ENCODE measurements at places on chromosomes 5 and 9.
A peak's percentile ranks its signal among the peaks of the same experiment; 100 is the strongest.

GRCh38 chr9:135714242-135715055, 12.5 kb downstream of the KCNT1 start:
- no peak for DNase-seq

GRCh38 chr9:73131461-73131860, 20.2 kb upstream of the ANXA1 start:
- peak; percentile 30 for DNase-seq

DNA sequence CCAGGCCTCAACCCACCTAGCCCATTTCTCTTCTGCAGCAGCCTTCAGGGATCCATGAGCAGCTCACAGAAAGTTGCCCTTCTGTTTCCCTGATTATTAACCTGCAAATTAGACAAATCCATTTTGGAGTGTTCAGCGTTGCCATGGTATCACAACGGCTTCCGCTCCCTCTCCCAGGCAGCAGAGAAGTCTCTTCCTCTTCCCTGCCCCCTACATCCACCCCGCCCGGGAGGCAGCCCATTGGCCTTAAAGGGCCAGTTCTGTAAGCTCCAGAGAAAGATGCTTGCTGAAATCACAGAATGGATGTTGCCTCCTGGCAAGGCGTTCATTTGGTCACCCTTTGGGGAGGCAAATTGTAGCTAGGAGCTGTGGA, 47.7 kb upstream of the BOD1 start:
- DNase-seq, result peak; percentile 53

GRCh38 chr9:112699230-112699629, 18.7 kb downstream of the INIP start:
- DNase-seq, result no peak

GRCh38 chr5:73946278-73946677, 320.3 kb downstream of the ARHGEF28 start:
- peak; percentile 33 for DNase-seq

GRCh38 chr5:128631771-128632170, 93.7 kb upstream of the FBN2 start:
- no peak for DNase-seq

- peak; percentile 28 for DNase-seq
These were observed 1.3 kb upstream of the GNAQ start for GRCh38 chr9:78032730-78033457.

- DNase-seq, result no peak
These were observed 1.8 kb downstream of the PRR7 start for GRCh38 chr5:177448244-177448950.

DNA sequence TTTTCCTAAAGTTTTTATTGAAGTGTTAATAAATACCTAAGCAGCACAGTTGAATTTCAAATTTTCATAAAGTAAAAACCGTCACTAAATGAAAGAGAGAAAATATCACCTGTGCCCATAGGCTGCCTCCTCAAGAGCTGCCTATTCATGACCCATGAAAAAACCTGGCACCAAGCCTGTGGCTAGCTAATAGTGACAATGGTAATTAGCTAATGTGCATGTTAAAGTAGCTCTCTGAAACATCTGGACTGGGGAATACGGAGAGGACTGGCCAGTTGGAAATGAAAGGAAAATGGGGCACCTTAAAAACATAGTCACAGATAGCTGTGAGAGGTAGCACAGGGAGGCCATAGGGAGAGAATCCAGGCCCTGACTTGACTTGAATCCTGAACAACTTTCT, 5.4 kb upstream of the GNE start:
- peak; percentile 97 for DNase-seq

DNA sequence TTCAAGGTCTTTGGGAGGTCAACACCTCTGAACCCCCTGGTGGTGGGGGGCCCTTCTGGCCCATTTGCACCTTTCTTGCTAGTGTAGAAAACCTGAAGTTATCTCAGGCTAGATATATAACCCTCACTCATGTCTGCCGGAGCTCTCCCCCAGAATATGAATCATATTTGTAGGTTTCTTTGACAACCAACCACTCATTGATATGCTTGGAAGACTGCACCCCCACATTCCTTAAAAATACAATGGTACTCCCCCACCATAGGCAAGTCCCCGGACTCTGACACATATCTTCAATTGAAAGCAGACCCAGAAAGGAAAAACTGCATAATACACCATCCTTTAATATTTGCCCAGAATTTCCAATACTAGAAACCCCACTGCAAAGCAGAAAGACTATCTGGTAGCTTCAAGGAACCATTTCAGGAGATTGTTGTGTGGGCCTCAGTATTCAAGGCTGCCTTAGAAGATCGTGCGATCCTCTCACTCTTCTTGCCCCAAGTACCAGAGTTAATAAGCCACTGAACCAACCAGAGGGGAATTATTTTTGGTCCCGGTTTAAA, 978 bp upstream of the UBE2B start:
- no peak for DNase-seq

GRCh38 chr9:6147846-6148245, 67.8 kb upstream of the IL33 start:
- DNase-seq, result no peak

DNA sequence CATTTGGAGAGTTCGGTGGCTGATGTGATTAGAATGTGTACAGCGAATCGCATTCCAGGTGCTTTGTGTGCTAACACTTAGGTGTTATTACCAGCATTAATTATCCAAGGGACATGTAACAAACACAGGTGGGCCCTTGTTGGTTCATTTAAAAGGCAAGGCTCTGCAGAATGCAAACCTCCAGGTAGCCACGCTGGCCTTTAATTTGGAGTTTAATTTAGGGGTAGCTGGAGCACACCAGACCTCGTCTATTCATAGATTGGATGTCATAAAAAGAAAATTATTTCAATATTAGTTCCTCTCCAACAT, 191.1 kb downstream of the MAT2B start:
- peak; percentile 100 for DNase-seq

DNA sequence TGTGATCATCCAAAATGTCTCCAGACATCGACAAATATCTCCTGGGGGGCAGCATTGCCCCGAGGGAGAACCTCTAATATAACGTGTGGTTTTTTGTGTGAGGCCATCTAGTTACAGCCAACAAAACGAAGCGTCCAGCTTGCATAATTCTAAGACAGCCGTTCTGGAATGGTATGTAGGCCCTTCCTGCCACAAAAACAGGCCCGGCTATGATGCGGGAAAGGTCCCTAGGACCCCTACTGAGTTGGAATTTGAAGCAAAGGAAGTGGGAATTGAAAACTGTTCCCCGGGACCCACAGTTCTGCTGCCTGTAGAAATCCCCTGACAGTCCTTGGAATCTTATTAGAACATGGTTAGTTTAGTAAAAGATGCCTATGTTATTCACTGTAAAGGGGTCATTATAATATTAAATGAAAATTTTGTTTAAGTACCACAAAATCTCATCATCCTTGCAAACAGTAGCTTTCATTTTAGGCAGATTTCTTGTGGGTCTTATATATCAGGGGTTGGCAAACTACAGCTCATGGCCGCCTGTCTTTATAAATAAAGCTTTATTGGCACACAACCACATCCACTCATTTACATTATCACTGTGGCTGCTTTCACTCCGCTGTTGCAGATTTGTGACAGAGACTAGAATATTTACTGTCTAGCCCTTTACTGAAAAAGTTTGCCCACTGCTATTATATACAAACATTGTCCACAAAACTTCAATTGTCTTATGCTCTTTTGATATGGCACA, 70.7 kb downstream of the MSX2 start:
- DNase-seq, result no peak

- DNase-seq, result peak; percentile 69
These were observed 1.0 kb downstream of the MSX2 start for GRCh38 chr5:174725261-174725990.

GRCh38 chr9:111613436-111614040, 14.1 kb upstream of the PTGR1 start:
- DNase-seq, result peak; percentile 97

GRCh38 chr5:176836811-176837706, 26.7 kb downstream of the UNC5A start:
- peak; percentile 38 for DNase-seq

DNA sequence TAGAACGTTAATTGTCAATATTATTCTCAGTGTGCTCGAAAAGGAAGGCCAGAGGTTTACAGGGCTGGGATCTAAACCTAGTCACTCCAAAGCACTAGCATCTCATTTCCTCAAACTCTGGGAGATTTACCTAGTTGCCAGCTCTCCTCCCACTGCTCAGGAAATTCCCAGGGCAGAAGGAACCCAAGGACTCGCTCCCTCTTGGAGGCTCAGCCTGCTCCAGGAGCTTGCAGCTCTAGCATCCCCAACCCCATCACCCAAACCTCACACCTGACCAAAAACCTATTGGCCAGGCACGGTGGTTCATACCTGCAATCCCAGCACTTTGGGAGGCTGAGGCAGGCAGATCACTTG, 26.0 kb downstream of the SERINC5 start:
- DNase-seq, result peak; percentile 44

DNA sequence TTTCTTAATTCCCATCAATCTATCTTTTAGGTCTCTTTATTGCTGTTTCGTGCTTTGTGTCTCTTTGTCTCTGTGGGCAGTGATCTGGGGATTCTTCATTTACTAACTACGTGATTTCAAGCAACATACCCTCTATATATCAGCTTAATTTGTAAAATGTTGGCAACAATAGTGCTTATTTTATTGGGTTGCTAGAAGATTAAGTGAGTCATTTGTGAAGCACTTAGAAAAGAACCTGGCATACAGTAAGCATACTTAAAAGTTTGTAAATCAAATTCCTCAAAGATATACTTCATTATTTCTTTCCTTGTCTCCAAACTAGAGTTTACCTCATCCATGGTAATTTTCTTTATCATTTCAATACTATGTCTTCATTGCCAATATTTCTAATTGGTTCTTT, 669.7 kb downstream of the MAT2B start:
- no peak for DNase-seq

DNA sequence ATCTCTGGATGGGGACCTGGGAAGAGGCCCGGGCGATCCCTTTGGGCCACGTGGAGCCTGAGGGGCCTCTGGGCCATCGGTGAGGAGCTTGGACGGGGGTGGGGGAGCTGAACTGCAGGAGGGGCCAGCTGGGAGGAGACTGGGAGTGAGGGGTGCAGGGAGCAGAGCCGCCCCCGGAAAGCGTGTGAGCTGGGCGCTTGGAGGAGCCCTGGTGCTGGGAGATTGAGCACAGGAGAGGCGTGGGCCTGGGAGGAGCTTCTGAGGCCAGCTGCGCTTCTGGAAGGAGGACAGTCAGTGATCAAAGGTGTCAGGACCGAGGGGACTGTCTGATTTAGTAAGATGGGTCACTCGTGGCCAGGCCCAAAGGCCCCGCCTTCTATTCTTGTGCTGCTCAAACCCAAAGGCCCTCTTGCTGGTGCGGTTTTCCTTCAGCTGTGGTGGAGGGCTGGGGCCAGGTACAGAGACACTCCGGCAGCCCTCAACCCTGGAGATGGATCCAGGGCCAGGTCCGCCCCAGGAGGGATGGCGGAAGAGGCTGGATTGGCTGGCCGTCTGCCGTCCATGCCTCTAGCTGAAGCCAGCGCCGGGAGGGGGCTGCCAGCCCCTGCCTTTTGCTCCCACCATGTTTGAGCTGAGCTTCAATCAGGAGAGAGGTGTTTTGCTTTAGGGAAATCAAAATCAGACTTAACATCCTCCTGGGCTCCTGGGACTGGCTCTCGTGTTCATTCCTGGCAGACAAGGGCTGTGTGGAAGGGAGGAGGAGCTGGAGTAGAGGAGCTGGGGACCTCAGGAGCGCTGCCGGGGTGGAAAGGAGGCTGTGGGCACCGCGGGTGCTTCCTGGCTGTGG, 21.6 kb downstream of the NCS1 start:
- DNase-seq, result peak; percentile 34

DNA sequence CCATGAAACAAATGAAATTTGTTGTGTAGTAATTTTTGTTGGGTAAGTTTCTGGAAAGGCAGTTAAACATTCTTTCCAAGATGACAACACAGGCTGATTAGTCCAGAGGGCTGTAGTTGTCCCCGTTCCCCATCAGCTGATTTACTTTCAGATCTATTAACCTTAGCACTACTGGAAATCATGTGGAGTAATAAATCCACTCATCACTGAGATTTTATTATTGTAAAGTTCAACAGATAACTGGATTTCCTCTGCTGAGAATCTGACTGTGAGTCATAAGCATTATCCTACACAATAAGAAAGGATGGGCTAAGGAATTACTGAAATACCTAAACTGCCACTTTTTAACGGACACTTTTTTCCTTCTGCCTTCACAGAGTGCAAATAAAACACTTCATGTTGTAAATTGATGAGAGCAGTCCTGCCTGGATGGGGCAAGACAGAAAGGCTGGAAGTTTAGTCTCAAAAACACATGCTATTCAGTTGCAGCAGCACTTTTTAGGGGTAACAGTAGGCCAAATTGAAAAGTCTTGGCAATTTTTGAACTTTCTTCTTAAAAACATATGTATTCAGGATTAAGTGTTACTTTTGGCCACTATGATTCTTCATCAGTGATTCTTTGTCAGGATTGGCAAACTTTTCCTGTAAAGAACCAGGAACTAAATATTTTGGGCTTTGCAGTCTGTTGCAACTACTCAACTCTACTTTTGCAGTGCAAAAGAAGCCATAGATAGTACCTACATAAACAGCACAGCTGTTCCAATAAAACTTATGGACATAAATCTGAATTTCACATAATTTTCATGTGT, 7.0 kb downstream of the STOM start:
- no peak for DNase-seq

Measured in NCI-H69 (cell line).